ENCODE measurements at places on chromosomes 16 and 17.

- DNase-seq: peak; percentile 54
Measured at GRCh38 chr16:4664538-4665418, 28.6 kb upstream of the NUDT16L1 start.

GRCh38 chr16:3909791-3910583 is 29.5 kb upstream of the CREBBP start:
- no peak for DNase-seq

GRCh38 chr17:75774471-75774990 is 9.5 kb upstream of the GALK1 start:
- no peak for DNase-seq

GRCh38 chr17:74330446-74330845 is 4.4 kb downstream of the KIF19 start:
- no peak for DNase-seq

GRCh38 chr16:14448879-14449278 is 181.2 kb downstream of the PARN start:
- DNase-seq: no peak

GRCh38 chr17:57599271-57600045 is 145.6 kb downstream of the CCDC182 start:
- peak; percentile 42 for DNase-seq

DNA sequence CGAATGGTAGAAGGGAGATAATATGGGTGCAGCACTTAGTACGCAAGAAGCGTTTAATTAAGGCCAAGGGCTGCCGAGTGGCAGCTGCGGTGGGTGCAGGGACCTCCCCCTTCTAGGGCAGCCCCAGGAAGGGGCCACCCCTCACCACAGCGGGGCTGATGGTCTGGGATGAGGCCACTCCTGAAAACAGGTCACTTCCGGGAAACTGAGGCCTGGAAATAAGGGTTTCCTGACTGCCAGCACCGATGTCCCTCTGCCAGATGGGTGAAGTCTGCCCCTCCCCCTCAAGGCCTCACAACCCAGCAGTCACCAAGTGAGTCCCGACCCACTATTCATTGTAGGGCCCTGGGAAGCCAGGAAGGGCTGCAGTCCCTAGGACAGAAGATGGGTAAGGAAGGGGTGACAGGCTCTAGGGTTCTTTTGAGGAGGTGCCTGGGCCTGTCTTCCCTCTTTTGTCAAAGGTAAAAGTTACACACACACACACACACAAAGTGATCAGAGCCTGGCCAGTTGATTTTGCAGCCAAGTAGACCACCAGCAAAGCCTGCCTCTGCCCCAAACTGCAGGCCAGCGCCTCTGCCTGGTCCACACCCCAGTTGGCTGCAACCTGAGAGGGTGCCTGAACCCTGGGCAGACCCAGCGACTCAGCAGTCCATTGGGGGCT is 12.5 kb downstream of the SREBF1 start:
- no peak for DNase-seq

DNA sequence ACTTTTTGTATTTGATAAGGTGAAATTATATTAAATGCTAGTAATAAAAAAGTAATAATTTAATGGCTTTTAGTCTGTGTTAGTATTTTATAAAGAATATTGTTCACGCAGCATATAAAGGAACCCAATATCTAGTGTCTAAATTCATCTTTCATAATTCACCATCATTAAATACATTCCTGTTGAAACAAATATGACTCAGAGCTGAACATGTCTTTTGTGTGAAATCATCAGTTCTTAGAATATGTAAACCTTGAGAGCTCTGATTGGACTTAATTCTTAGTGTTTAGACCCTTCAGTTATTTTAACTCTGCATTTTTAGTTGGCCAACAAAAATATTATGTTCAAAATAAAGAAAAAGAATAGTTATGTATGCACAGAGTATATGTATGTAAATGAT is 71.8 kb downstream of the ABHD15 start:
- no peak for DNase-seq

DNA sequence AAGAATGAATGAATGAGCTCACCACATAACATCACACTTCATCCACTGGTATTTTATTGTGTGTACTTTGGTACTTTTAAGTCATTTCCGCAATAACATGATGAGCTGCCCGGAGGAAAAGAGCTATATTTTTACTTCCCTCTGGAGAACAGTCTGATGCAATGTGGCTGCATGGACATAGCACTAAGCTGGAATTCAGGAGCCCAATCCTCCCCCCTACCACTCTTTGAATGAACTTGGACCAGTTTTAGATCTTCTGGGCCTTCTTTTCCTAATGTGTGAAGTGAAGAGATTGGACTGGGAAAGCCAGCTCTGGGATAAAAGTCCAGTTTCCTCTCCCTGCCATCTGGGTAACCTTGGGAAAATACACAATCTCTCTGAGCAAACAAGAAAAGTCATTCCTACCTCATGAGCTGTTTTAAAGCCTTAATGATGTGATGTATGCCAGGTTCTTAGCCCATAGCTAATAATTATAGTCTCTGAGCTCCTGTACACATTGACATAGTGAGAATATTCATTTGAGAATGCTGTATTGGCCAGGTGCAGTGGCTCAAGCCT is 79.3 kb downstream of the ABCC12 start:
- DNase-seq: no peak

- no peak for DNase-seq
Measured at GRCh38 chr17:69344939-69345338, 18.0 kb upstream of the ABCA5 start.

DNA sequence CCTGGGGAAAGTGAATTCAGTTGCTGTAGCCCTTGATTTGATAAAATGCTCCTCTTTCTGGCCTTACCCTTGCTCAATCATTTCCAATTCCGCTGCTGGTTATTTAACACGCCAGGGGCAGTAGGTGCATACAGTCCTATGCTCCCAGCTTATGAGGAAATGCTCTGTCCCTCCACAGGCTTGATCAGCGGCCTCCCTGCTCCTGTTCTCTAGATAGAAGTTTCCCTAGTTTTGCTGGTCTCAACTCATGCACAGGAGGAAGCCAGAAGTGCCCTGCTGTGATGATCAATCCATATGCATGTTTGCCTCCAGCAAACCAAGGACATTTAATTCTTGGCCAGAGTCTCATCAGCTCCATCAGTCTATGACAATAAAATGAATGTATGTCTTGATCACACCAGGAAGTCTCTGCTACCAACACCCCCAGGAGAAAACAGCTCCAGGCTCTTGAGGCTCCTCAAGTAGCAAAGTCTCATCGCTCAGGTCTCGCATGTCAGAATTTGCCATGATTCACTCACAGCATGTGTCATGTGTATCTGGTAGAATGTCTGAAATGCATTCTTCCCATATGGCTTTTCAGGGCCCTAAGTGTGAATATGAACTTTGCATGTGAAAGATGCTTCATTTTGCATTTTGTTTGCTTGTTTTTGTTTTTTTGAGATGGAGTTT is 208.9 kb downstream of the CDH13 start:
- DNase-seq: no peak

DNA sequence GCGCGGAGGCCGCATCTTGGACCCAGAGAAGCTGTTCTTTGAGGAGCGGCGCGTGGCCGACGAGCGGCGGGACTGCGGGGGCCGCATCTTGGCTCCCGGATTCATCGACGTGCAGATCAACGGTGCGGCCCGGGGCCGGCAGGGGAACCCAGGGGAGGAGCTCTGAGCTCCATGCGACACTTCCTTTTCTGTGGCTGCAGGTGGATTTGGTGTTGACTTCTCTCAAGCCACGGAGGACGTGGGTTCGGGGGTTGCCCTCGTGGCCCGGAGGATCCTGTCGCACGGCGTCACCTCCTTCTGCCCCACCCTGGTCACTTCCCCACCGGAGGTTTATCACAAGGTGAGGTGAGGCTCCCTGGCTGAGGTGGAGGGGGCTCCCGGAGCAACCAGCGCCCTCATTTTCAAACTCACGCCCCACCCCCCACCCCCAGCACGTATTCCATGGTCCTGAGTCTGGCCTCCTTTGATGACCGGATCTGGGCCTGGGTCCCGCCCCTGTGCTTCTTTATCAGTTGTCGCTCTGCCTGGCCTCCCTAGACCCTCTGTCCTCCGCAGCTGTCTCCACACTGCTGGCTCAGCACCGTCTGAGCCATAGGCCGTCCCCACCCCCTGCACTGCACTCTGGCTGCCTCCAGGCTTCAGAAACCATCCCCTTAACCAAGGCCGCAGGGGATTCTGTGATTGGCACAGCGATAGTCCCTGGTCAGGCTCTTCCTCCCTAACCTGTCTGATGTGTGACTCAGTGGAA is 787 bp downstream of the AMDHD2 start:
- peak; percentile 87 for DNase-seq

GRCh38 chr16:13427943-13428342 is 492.0 kb upstream of the ERCC4 start:
- DNase-seq: no peak

DNA sequence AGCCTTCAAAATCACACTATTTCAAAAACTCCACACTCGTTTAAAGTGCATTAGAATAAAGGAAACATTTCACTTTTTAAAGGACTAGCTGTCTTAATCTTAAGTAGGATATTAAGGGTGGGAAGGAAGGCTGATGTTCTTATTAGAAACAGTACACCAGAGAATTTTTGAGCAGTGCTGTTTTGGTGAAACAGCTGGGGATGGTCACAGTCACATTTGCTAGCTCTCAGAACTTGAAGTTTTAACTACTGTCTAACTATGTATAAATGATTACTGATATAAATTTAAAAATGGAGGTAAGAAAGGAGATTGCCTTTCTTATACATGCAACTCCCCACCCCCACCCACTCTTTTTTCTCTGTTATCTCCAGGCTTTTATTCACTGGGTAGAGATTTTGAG is 38.5 kb upstream of the SLC5A11 start:
- no peak for DNase-seq

GRCh38 chr17:4908301-4908700 is 5.4 kb upstream of the CHRNE start:
- DNase-seq: no peak

DNA sequence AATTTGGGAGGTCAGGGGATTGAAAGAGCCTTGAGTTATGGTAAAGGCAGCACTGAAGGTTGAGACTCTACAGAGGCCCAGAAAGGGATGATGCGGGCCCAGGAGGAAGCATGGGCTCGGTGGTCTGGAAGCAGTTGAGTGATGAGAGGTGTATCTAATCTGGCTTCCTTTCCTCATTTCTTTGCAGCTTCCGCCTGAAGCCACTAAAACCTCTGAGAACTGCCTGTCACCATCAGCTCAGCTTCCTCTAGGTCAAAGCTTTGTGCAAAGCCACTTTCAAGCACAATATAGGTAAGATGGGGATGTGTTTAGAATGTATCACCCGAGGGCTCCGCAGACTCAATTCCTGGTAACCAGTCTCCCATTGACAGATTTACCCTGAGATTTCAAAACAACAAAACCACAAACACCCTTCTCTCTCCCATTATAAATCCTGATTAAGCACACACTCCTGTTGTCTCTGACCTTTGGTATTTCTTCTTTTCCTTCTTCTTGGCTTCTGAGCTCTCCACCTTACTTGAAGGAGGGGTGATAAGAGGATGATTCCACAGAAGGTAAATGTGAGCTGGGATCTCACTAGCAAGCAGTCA is 21.2 kb downstream of the USP43 start:
- no peak for DNase-seq

- no peak for DNase-seq
Measured at GRCh38 chr17:74011966-74012365, 191.5 kb upstream of the RPL38 start.

DNA sequence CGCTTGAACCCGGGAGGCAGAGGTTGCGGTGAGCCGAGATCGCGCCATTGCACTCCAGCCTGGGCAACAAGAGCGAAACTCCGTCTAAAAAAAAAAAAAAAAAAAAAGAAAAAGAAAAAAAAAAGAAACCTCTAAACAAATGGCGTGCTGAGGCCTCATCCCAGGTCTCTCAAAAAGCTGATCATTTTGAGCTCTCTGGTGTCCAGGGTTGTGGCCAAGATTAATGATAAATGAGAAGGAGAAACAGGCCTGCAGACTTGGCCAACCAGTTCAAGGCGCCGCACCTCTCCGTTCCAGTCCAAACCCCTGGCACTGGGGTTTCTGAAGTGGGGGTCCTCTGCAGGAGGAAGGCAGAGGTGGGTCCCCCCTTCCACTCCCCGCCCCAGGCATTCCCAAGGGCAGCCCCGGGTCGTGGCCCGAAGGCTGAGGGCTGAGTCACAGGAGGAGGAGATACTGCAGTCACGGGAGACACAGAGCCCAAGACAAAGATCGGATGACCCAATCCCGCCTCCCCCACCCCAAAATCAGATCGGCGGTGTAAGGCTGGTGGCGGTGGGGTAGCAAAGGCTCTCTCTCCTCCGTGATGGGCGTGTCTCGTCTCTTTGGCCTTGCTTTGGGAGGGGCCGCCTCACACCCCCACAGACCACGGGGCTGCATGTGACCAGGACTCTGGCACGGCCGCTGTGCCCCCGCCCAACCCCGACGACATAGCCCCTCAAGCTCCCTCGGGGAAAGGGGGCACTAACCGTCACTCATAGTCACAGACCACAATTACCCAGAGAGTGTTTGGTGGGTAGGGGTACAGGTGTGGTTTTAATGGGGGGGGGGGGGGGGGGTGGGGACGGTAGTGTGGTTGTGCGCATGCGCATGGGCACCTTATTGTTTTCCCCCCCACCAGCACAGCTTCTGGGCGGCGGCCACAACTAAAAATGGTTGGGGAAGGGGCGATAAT is 1.1 kb downstream of the VAT1 start:
- peak; percentile 43 for DNase-seq

DNA sequence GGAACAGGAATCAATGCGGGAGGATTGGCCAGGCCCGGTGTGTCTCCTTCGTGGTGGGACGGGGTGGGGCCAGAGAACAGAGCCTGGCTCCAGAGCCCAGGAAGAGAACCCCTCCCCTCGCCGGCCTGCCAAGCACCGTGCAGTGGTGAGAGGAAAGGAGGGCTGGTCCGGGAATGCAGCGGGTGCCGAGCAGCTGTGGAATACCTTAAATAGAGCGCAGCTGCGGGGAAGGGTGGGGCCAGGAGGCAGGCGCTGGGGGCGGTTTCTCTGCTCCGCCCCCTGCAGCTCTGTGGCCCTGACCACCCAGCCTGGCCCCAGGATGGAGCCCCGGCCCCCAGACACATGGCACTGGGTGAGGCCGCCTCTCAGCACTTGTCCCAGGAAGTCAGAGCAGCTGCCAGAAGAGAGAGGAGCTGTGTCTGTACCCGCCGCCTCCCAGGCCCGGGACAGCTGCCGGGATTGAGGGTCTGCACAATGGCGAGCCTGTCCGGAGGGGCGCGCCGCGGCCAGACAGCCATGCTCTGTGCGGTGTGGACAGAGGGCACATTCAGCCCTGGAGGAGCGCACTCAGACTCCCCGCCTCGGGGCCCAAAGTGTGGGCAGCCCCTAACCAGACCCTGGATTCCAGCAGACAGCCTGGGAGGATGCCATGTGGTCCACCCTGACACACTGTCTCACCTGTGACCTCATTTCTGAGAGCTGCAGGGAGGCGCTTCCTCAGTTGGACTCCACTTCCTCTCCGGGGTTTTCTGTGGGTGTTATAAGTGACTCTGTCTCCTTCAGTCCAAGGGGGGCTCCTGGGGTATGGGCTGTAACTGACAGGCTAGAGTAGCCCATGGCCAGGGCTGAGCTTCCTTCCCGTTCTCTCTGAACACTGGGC is 268.8 kb downstream of the SEC14L1 start:
- peak; percentile 52 for DNase-seq

GRCh38 chr17:79760197-79760906 is 17.6 kb upstream of the CBX2 start:
- DNase-seq: no peak

- DNase-seq: no peak
Measured at GRCh38 chr16:4260360-4260759, 12.5 kb downstream of the TFAP4 start.

GRCh38 chr16:68273896-68274295 is 9.6 kb downstream of the SLC7A6 start:
- DNase-seq: no peak
